ENCODE measurements at places on chromosomes 7 and 10.

DNA sequence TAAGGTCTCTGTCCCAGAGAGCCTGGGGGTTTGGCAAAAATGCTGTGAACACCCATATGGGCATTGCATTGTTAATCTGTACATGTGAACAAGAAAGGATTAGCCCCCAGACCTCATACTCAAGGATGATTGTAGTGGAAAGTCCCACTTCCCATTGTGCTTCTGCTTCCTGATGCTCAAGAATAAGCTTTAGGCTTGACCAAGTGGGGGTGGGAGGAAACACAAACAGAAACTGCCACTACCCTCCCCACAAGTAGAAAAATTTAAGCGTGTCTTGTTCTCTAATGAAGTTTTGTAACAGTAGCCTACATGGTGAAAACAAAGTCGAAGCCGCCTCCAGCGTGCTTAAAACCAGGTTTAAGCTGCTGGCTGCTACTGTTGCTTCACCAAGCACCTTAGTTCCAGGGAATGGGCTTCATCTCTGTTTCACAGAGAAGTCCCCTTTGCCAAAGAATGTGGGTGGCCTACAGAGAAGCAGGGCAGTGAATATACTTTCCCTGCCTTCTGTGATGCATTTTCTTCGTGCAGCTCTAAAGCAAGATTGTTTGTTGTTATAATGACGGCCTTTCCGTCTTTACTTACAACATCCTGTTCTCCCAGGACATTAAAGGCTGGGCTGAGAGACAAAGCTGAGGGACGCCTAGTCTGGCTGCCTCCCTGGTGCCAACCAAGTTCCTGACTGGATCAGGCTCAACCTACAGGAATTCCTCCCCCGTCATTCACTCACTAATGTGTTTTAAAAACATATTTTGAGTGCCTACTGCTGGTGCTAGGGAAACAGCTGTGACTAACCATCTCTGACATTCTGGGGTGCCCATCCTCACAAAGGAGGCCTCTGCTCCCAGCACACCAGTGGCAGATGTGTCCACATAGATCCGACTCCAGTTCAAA is 32.1 kb upstream of the CCSER2 start:
- DNase-seq: no peak

GRCh38 chr10:110993024-110993693 is 73.8 kb downstream of the SHOC2 start:
- DNase-seq: no peak

GRCh38 chr10:115045499-115045898 is 47.7 kb upstream of the ATRNL1 start:
- no peak for DNase-seq

- DNase-seq: no peak
Measured at GRCh38 chr10:124616836-124617130, 127.4 kb downstream of the FAM53B start.

DNA sequence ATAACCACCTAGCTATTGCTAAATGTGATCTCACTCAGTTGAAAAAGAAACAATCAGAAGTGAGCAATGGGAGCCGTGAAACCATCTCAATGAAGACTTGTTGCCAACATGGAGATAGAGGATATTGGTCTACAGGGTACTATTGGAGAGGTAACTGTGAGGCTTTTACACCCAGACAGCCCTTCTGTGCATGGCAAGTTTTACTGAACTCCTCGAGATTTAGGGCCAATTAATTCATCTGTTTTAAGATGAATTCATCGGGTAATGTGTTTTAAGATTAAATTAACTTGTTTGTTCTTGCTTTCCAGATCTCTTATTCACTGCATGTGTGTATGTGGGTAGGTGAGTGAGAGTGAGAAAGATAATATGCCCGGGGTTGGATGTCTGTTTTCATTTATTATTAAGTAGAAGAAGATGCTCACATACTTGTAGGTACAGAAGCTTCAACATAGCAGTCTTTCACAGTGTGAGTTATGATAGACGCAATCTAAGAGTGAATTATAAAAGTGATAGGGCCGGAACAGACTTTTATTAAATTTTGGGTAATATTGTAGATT is 323.8 kb downstream of the EXOC4 start:
- no peak for DNase-seq

- DNase-seq: no peak
Measured at GRCh38 chr10:89649051-89649450, 4.0 kb upstream of the PANK1 start.

- DNase-seq: no peak
Measured at GRCh38 chr10:106820579-106820978, 343.9 kb downstream of the SORCS1 start.

DNA sequence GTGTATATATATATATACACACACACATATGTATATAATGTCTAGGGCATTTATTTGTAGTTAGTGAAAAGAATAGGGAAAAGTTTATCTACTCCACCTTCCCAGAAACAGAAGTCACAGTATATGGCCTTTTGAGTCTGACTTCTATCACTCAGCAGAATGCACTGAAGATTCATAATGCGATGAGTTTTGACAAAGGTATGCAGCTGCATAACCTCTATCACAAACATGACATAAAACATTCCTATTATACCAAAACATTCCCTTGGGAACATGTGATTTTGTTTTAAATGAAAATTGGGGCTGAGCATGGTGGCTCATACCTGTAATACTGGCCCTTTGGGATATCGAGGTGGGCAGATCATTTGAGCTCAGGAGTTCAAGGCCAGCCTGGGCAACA is 137.3 kb upstream of the EEPD1 start:
- DNase-seq: no peak

DNA sequence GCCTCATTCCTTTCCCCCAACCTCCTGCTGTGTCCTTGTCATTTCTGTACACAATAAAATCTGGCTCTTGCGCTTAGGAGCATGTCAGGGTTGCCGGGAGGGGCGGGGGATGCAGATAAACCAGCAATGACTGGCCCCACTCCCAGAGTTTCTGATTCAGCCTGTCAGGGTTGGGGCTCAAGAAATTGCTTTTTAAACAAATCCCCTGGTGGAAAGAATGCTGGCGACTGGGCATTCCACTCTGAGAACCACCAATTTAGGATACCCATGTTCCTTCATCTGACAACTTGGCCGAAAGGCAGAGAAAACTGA is 376.4 kb downstream of the TCERG1L start:
- no peak for DNase-seq

- DNase-seq: no peak
Measured at GRCh38 chr7:141563956-141564623, 12.9 kb downstream of the AGK start.

GRCh38 chr7:48111596-48111995 is 22.5 kb downstream of the UPP1 start:
- no peak for DNase-seq

- no peak for DNase-seq
Measured at GRCh38 chr10:109432281-109432680, 491.0 kb downstream of the XPNPEP1 start.

- no peak for DNase-seq
Measured at GRCh38 chr10:48782386-48782785, 97.7 kb downstream of the WDFY4 start.

GRCh38 chr10:44858017-44858371 is 53.1 kb upstream of the TMEM72 start:
- DNase-seq: no peak

DNA sequence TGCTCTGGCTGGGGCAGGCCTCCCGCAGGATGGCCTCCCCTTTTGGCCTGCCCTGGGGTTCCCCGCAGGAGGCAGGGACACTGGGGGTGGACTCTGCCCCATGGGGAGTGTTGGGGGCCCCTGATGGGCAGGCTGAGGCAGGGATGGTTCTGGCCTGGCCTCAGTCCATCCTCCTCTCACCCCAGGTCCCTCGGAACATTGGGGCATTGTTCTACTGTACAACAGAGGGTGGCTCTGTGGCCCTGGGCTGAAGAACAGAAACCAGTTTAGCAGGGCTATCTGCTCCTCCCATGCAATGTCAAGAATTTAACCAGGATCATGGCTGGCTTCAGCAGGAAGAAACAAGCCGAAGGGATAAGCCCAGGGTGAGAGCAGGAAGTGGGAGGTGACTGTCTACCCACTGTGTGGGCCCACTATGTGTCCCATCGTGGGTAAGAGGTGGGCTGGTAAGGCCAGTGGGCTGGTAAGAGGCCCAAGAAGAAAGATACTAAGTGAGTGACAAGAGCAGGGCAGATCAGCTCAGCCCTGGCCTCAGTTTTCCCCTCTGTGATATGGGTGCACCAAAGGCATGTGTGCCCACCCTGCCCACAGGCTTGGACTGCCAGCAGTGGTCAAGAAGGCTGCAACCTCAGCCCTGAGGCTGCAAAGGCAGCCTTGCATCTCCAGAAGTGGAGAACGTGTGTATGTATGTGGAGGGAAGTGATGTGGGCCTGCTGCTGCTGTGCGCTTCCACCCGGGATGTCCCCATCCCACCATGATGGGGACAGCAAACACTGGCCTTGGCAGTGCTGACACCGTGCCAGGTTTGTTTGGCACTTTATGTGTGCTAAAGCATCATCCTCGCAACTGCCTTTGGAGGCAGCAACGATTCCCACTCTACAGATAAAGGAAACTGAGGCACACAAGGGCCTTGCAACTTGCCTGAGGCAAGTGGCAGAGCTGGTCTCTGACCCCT is 138.9 kb downstream of the SH3PXD2A start:
- no peak for DNase-seq

- no peak for DNase-seq
Measured at GRCh38 chr10:120799849-120800248, 51.3 kb upstream of the WDR11 start.

GRCh38 chr7:105647591-105647990 is 66.3 kb upstream of the EFCAB10 start:
- DNase-seq: no peak

DNA sequence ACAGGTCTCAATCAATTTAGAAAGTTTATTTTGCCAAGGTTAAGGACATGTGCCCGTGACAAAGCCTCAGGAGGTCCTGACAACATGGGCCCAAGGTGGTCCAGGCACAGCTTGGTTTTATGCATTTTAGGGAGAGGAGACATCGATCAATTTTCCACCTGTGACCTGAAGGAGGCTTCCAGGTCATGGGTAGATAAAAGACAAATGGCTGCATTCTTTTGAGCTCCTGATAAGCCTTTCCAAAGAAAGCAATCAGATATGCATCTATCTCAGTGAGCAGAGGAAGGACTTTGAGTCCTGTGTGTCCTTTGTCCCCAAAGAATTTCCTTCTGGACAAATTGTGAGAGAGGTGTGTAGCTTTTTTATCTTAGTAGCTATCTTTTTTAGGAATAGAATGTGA is 15.8 kb downstream of the LRRC72 start:
- DNase-seq: no peak

GRCh38 chr10:14736600-14737081 is 38.1 kb downstream of the FAM107B start:
- DNase-seq: no peak

GRCh38 chr10:67837541-67838314 is at the start of gene DNAJC12:
TSS of gene DNAJC12 (minus strand) at chr10:67838188. CDS start at chr10:67838011, 177 bp downstream.
- no peak for DNase-seq

All from activated CD8-positive, alpha-beta memory T cell treated with anti-CD3 and anti-CD28 coated beads, Interleukin-2, amount 50 U/mL, for 4 hours (primary cell).